Heart right ventricle (tissue), 16 donors: ENCODE measurements at places on chromosomes 6 and 20.

DNA sequence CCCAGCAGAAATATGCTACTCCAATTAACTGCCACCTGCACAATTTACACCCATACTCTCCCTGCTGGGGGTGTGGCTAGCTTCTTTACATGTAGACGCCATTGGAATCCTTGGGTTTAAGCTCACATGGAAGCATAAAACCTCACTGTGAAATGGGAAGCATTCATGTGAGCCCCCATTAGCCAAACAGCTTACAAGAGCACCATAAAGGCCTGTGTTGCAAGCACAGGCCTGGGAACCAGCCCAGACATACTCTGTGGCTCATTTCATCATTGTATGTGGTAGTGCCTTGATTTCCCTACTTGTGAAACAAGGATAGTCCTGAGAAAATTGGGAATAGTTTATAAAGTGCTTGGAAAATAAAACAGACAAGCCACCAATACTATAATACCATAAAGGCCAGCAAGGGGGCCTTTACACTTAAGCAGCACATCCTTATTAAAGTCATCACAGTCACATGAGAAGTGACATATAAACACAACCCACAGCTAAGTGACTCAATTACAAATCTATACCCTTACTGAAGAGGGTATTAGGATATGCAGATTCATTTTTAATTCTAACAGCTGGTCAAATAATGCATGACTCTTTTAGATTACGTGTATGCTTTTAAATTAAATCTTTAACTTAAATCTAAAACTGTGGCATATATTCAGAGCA is 6.8 kb downstream of the ADNP start:
- DNase-seq: no peak

- DNase-seq: no peak
Measured at GRCh38 chr6:39178804-39179203, 50.5 kb downstream of the KCNK5 start.

DNA sequence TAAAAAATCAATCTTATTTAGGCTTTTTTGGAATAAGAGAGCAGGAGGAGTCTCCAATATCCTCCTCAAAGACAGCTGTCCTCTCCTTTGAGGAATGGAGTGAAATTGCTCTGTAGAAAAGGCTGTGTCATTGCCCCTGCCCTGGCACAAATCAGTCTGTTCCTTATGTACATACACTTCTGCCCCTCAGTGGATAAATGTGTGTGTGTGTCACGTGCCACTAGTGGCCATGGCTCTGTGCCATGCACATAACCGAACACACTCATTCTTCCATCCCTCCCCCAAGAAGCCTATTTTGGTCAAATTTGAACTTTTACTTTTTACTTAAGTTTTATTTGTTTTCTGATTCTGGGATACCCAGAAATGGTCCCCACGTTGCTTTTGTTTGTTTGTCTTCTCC is 49.2 kb downstream of the ANKS1A start:
- no peak for DNase-seq

DNA sequence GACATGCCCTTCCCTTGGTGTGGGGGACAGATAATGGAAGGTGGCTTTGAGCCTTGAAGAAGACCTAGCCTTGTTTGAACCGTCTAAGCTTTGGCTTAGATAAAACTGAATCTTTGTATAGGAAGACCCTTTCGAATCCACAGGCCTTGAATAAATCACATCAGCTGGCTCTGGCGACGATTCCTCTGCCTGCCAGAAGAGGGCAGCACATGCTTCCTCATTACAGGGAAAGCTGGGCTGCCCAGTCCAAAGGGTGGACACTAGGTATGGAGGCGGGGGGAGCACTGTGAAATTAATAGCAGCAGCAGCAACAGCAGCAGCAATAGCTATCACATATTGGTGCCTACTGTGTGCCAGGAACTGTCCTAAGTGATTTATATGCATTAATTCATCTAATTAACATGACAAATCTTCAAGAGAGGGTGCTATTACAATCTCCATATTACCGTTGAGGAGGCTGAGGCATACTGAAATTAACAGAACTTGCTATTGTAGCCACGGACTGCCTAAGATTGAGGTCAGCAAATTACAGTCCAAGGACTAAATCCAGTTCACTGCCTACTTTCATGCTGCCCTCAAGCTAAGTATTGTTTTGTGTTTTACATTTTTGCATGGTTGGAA is 85.1 kb downstream of the CLIC5 start:
- peak; percentile 56 for DNase-seq
